ENCODE measurements at places on chromosomes 3 and 15. TPM values are rescaled to one million over a fixed set of nuclear protein-coding genes. Genes with fewer than 3 reads are reported as not detected.

The CKMT1A gene
- total RNA-seq: not detected

The HHLA2 gene
- not detected for total RNA-seq

The ROPN1 gene
- not detected for total RNA-seq

The CSPG4 gene
- total RNA-seq: 1.2 TPM

The MYH15 gene
- 0.30 TPM for total RNA-seq

The SEMA3B gene
- 1.4 TPM for total RNA-seq

The STRIT1 gene
- not detected for total RNA-seq

The GP9 gene
- total RNA-seq: 0.32 TPM

The IGSF11 gene
- total RNA-seq: not detected

The KAT2B gene
- 3.9 TPM for total RNA-seq

The ARRDC4 gene
- 1.6 TPM for total RNA-seq

The PLA2G4E gene
- not detected for total RNA-seq
